ENCODE measurements at places on chromosomes 3 and 15.

DNA sequence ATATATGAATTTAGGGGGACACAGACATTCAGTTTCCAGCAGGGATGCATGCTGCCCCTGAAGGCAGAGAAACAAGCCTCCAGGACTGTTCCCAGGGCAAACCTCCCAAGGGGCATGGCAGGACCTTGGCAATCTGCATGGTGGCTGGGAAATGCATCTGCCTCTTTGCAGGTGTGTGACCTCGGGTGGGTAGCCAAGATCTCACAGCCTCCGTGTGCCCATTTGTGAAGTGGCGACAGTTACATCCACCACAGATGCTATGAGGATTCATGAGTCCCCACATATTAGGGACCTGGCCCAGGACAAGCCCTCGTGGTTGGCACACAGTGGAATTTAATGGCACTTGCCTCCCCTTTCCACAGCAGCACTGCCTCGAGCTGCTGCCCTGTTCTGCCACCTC is 29.9 kb downstream of the SLC28A1 start:
- no peak for DNase-seq

DNA sequence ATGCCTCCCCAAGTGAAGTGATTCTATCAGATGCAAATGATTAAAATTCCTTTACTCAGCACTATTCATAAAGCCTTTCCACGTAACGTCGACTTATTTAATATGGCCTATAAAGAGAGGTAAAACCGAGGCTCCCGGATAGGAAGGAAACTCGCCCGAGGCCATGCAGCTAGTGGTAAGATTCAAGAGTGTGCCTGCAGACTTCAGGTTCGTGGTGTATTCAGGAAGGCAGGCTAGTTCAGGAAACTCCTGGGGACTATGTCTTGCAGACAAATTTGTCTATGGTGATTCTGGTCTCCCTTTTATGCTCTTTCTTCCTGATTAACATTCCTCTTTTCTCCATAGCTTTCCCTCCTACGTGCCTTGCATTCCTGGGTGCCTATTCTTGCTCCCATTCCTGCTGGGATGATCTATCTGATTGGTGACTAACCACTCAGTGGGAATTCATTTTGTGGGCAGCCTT is 150.7 kb downstream of the SST start:
- DNase-seq: no peak

- no peak for DNase-seq
Observed at GRCh38 chr3:38717355-38718240, 68.1 kb upstream of the SCN5A start.

DNA sequence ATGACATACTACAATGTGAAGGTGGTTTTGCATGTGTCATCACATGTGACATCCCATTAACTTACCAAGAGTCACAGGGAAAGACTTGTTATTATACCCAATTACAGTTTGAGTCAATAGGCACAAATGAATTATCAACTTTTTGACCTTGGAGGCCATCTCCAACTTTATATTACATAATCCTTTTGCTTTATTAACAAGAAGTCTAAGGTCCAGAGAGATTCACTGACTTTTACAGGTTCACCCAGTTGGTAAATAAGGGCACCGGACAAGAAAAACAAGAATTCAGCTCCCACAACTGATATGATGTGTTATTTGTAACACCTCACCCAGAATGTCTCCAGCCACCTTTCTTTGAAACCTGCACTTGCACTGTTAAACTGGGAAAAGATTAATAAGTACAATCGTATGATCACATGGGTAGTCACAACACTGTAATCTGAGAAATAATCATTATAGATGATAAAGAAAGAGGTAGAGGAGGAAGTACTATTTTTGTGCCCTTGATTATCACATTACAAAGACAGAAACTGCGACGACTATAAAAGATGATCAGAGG is 928.9 kb downstream of the FHIT start:
- no peak for DNase-seq

GRCh38 chr3:129593230-129593594 is 13.3 kb downstream of the PLXND1 start:
- no peak for DNase-seq

Data from COLO829 (cell line).